NCI-H510A (cell line): ENCODE measurements at places on chromosomes 7 and 10.

DNA sequence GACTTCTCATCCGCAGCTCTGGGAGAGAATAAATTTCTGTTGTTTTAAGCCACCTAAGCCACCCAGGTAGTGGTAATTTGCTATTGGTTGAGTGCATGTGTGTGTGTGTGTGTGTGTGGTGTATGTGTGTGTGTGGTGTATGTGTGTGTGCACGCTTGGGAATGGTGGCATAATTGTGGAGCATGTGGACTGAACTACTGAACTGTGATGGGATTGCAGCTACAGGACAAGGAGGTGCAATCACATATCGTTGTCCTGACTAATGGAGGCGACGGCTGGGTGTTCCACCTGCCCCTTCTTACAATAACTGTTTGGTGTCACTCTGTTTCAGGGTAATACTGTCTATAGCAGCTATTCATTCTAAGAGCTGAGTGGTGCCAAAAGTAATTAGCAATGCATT is 448.7 kb upstream of the PFKP start:
- no peak for DNase-seq

- DNase-seq, result no peak
Measured at GRCh38 chr7:121546632-121547543, 150.8 kb upstream of the FAM3C start.

DNA sequence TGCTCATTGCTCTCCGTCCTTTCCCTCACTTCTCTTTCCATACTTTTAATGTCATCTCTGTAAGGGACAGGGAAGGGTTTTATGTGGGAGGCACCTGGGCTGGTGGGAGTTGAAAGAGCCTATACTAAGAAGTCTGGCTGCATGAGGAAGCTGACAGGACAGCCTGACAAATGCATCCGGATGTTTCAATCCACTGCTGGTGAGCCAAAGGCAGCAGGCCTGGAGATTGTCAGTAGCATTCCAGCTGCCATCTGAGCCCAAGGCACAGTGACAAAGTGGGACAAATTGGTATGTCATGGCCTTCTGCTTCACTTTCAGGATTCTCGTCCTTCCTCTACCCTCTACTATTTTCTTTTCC is 218.4 kb downstream of the STK31 start:
- DNase-seq, result no peak

DNA sequence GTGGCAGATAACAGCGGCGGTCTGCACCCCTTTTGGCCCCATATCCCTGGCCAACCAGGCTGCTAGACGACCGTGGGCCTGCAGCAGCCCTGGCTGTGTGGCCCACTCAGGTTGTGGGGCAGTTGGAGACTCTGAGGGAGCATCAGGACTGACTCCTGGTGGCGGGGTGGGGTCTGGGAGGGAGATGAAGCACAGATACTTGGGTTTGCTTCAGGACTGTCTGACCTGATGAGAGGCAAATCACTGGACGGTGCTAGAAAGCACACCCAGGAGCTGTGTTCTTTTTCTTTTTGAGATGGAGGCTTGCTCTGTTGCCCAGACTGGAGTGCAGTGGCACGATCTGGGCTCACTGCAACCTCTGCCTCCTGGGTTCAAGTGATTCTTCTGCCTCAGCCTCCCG is 28.2 kb downstream of the BAMBI start:
- no peak for DNase-seq

- no peak for DNase-seq
Measured at GRCh38 chr7:94183289-94183749, 179.2 kb upstream of the BET1 start.

DNA sequence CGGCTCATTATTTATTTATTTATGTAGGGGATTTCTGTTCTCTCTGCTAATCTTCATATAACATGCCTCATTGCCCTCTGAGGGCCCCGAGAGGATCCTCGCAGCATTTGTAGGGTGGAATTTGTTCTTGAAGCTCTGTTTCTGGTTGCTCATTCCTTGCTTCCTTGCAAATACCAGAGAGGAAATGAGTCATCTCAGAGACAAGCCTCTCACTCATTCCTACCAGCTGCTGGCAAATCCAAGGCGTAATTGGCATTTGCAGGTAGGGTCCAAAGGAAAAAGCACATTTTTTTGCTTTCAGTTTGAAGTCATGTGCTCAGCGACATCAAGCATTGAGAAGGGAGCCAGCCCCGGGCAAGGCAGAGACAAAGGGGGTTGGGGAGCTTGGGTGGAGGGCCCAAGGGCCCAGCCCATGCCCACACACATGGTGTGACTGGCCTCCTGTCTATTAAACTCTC is 501.6 kb downstream of the GALNT17 start:
- DNase-seq, result no peak

DNA sequence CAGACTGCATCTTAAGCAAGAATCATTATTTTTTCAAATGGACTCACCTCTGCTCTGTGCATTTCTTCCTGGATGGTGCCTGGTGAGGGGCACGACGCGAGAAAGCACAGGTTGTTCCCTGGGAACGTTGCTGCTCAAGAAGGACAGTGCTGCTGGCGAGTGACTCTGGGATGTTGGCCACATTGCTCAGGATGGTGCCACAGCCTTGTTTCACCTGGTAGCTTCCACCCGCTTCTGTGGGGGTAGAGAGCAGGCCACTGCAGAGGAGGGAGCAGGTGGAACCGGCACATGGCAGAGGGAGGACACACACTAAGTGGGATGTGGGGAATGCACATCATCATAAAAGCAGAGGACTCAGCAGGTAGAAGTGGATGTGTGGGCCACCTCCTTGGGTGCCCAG is 444.7 kb downstream of the TCERG1L start:
- DNase-seq, result no peak

GRCh38 chr7:151120896-151121295 is 34.6 kb downstream of the AGAP3 start:
- DNase-seq, result no peak

DNA sequence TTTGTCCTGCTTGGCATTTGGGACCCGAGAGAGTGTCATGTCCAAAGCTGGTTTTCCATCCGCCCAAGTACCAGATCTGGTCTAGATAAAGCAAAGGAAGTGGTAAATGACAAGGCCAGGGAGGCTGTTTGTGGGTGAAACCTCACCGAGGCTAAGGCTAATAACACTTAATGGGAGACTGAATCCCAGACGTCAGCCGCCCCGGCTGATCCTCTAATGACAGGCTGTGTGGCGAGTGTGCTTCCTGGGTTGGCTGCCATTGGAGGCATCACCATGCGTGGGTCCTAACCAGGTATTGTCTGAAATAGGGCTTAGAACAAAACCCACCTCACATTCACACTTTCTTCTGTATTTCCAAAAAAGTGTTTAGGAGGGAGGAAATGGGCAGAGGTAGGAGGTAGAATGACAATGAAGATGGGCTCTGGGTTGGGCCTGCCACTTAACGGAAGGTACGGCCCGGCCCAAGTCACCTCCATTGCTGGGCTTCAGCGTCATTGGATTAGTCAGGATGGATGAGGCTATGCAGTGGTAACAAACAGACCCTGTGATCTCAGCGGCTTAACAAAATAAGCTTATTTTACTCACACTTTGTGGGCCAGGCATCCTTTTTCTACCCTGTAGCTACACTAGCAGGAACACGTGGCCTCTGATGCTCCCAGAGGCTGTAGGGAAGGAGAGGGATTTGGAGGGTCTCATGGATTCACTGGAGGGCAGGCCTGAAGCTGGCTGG is 59.7 kb downstream of the PROSER2 start:
- DNase-seq, result no peak

DNA sequence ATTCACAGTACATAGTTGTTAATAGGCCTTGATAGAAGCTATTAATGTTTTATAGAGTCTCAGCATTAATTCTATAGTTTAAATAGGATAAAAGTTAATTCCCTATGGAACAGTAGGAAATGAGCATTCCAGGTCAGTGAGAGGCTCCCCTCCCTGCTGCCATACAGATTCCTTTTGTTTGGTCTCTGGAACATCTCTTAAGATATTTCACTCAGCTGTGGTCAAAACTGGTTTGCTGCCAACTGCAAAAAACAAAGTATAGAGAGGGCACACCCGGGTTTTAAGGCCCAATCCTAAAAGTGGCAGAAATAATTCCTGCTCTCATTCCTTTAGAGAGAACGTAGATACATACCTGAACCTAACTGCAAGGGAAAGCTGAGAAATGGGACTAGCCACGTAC is 51.3 kb downstream of the MDFIC start:
- no peak for DNase-seq

- DNase-seq, result no peak
Measured at GRCh38 chr7:36264123-36264801, 111.2 kb downstream of the EEPD1 start.

DNA sequence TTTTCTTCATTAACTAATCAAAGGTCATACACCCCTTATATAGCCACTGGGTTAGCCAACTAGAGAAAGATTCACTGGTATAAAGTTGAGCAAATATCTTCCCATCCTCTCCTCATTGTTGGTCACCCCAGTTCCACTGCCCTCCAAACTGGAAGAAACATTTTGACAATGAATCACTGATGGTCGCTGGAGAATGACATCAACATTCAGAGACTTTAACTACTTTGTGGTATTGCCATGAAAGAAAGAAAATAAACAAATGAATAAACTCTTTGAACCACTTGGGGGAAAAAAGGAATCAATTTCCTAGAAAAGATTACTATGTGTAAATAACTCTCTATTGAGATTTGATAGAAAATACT is 23.4 kb downstream of the HYCC1 start:
- no peak for DNase-seq

DNA sequence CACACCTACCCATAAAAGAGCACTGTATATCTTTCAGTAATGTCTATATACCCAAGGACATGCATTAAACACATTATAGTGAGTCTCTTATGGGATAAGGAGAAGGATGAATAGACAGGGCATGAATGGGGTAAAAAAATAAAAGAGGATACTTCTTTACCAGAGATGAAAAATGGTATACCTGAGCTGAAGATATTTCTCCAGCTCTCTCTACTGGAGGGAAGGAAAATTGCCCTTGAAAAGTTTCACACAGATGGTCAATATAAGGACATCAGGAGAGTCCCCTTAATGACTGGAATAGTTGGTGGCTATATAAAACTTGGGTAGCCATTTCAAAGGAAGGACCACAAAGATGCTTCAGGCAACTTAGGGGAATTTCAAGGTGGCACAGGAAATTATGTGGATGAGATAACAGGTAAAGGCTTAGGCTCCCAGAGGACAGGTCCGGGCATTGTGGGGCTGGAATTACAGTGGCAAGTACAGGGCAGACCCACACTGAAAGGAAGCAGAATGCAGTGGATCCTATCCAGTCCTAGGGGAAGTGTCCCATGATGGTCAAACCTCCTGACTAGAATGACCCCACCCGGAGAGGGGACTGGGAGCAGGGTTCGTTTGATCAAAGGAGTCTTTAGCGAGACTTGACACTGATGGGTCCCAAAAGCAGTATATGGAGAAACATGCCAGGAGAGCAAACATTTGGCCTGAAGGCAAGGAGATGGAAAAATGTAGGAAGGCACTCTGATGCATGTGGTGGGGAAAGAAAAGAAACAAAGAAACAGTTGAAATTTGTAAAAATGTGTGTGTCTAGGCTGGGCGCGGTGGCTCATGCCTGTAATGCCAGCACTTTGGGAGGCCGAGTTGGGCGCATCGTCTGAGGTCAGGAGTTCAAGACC is 35.6 kb downstream of the PLAU start:
- no peak for DNase-seq

DNA sequence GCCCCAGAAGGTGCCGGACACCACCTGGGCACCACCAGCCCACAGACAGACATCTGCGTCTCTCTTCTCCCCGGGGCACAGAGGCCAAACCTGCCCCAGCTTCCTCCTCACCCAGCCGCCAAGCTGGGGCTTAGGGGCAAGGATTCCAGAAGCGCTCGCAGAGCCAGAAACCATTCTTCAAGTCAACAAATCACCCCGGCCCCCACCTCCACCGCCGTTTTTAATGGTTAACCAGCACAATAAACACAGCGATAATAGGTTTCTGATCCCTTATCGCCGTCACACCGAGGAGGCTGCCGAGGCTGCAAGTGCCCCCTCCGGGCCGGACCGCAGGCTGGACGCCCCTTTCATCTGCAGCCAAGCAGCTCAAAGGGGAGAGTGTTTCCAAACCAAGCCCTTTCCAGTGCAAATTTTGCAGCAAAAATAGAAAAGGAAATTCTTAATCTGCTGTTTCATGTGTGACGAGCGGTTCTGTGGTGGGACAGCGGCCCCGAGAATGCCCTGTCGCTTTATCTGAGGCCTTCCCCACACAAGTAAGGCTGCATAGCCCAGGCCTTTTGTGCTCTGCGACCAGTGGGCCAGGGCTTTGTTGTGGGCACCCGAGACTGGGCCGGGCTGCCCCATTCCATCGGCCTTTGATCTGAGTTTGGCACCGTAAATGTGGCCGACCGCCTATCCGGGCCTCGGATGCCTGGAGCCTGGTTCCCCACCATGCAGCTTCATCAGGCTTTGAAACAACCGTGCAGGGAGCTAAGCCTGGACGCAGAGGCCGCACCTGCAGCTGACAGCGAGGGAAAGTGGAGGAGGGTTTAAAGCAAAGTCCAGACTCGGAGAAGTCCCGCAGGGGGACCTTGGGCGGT is 83.2 kb downstream of the FOXL3 start:
- DNase-seq, result no peak

DNA sequence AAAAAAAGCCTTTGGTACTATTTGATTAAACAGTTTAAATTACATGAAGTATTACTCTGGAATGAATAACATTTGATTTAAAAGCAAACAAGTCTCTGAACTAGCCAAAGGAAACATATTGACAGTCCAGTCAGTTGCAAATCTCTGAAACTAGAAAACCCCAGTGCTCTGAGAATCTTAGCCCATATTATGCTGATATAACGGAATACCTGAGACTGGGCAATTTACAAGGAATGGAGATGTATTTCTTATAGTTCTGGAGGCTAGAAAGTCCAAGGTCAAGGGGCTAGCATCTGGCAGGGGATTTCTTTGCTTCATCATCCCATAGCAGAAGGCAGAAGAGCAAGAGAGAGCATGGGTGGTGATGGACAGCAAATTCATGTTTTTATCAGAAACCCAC is 21.7 kb upstream of the FKBP9 start:
- DNase-seq, result no peak

DNA sequence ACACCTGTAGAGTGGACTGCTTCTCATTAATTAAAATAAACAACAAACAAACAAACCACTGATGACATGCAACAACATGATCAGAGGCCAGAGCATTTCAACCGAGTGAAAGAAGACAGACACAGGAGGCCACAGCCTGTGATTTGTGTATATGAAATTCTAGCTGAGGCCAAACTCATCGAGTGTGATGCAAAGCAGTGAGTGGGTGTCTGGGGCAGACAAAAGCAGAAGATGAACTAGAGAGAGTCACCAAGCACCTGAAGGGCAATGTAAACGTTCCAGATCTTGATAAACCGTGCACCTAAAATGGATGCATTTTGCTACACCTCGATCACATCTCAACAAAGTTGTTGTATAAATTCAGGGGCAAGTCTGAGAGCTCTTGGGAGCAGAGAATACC is 108.4 kb downstream of the KLF6 start:
- DNase-seq, result no peak
